ENCODE measurements at places on chromosomes 11 and 22.

DNA sequence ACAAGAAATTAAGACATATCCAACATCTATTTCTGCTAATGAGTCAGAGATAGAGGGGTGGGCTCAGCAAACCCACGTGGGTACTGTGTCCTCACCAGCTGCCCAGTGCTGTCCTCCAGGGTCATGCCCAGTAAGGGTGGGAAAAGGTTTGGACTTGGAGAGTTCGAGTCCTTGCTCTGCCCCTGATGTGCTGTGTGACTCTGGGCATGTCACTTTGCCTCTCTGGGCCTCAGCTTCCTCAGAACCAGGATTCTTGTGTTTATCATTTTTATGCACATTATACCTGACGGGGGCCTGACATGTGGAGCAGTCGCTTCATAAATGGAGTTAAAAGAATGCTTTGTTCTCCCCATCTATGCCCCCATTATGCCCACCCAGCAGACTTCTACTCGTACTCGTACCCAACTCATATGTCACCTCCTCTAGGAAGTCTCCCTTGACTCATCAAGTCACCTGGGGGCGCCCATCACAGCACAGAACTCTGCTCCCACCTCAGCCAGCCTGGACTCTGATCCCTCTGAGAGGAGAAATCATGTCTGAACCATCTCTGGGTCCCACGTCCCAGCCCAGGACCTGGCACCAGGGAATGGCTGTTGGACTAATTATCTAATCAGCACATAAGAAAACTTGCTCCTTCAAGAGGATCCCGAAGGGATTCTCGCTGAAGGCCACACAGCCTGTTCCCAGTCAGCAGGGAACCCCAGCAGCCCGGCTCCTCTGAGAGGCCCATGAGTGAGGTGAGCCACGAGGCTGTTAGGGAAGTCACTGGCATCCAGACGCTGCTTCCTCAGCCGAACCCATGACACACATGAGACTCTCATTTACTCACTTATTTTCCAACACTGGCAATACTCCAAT lies 38.7 kb upstream of the TSKU start:
- peak; percentile 68 for ATAC-seq

- no peak for ATAC-seq
These were observed 99.8 kb upstream of the TP53AIP1 start for GRCh38 chr11:129042503-129042902.

DNA sequence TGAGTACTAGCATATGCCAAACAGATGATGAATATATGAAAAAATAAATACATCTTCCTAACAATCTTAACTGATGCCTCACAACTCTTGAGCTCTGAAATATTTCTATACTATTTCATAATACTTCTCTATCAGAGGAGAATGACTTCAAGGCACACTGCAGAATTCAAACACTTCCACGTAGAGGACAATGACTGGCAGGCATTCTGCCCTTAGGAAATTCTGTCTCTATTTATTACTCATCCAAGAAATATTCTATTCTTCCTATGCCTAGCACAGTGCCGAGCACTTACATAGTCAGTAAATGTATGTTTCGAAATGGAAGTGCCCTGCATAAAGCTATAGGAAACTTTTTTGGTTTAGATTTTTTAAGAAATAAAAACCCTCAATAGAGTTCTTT lies 809.1 kb downstream of the DLG2 start:
- ATAC-seq, result no peak

DNA sequence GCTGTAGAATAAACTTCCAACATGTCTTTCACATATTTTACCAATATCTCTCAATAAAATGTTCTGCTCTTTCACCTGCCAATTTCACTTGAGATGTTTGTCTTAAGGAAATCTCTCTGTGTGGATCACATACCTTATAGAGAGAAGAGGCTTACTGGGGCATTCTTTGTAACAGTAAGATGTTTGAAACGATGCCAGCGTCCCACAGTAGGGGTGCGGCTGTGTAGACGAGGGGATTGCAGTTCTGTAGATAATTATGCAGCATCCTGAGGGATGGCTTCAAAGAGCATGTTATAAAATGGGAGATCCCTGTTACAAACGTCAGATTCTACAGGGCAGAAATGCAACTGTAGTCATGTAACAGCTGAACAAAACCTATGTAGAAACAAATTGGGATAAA lies 200.0 kb downstream of the TBC1D22A start:
- no peak for ATAC-seq

DNA sequence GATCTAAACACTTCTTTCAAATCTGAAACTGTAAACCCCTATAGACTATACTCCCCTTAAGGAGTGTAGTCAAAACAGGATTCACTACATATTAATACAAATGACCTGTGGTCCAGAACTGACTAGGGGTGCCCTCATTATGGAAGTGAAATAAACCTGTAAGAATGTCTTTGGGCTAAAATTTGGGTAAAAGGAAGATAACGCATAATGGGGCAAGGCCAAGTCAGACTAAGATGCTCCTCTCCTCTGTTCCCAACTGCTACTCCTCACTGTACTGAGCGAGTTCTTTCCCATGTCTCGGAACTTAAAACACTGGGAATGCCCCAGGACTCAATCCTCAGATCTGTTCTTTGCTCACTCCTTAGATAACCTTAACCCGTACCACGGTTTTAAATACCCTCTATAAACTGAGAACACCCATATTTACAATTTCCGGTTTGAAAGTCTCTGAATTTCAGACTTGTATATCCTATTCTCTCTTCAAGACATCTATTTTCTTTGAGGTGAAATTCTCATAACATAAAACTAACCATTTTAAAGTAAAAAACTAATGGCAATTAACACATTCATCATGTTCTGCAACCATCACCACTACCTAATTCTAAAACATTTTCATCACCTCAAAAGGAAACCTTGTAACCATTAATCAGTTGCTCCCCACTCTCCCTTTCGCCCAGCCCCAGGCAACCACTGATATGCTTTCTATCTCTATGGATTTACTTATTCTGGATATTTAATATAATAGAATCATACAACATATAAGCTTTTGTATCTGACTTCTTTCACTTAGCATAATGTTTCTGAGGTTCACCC lies 4.0 kb downstream of the THAP12 start:
- no peak for ATAC-seq

GRCh38 chr22:17303840-17304779 lies 65.2 kb upstream of the CECR2 start:
- ATAC-seq, result no peak

DNA sequence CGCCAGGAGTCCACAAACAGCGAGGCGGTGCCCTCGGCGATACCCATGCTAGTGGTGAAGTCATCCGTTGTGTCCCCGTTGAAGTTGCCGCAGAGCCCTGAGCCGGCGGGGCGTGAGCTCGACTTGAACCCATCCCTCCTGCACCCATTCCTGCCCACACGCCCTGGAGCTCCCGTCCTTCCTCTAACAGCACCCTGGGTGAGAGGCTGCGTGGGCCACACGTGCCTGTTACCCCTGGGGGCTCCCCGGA lies 8.3 kb downstream of the MUC6 start:
- no peak for ATAC-seq

- ATAC-seq, result no peak
These were observed 23.5 kb upstream of the OSBPL5 start for GRCh38 chr11:3188496-3189195.

DNA sequence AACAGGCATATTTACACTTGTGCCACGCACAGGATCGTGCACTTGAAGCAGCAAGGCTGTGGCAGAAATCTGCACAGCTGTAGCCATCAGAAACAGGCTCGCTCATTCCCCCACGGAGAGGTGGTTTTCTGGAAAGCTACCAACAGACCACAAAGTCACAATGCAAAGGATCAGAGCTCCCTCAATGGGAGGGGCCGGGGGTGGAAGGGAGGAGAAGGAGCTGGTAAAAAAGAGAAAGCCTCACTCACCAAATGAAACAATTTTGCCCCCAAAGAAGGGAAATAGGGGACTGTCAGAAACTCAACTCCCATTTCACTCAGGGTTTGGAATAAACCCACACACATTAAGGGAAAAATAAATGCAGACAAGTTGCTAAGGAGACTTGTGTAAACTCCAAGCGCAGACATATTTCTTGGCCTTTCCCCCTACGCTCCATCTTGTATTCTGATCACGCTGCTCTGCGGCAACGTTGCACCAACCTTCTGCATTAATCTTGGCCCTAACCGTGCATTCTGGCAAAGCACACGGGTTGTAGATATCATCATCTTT lies 43.2 kb upstream of the BLID start:
- ATAC-seq, result no peak

All from gastroesophageal sphincter (tissue), 4 donors.